ENCODE measurements at places on chromosomes 3 and 15. TPM values are rescaled to one million over a fixed set of nuclear protein-coding genes. Genes with fewer than 3 reads are reported as not detected.

CDC25A gene
- total RNA-seq, result 25.7 TPM

MED12L gene
- 0.28 TPM for total RNA-seq

PATL2 gene
- 0.56 TPM for total RNA-seq

IL5RA gene
- total RNA-seq, result not detected

P2RY13 gene
- total RNA-seq, result not detected

DUOXA2 gene
- total RNA-seq, result not detected

TIGIT gene
- total RNA-seq, result under 0.01 TPM

DUOX1 gene
- total RNA-seq, result under 0.01 TPM

MYO1E gene
- 196 TPM for total RNA-seq

PRICKLE2 gene
- total RNA-seq, result 27.3 TPM

TMEM266 gene
- total RNA-seq, result not detected

GATA2 gene
- total RNA-seq, result 0.85 TPM

CAPN3 gene
- total RNA-seq, result 0.77 TPM

THOC7 gene
- 40.9 TPM for total RNA-seq
